ENCODE measurements at places on chromosomes 1 and 21. TPM values are rescaled to one million over a fixed set of nuclear protein-coding genes. Genes with fewer than 3 reads are reported as not detected.

DNA sequence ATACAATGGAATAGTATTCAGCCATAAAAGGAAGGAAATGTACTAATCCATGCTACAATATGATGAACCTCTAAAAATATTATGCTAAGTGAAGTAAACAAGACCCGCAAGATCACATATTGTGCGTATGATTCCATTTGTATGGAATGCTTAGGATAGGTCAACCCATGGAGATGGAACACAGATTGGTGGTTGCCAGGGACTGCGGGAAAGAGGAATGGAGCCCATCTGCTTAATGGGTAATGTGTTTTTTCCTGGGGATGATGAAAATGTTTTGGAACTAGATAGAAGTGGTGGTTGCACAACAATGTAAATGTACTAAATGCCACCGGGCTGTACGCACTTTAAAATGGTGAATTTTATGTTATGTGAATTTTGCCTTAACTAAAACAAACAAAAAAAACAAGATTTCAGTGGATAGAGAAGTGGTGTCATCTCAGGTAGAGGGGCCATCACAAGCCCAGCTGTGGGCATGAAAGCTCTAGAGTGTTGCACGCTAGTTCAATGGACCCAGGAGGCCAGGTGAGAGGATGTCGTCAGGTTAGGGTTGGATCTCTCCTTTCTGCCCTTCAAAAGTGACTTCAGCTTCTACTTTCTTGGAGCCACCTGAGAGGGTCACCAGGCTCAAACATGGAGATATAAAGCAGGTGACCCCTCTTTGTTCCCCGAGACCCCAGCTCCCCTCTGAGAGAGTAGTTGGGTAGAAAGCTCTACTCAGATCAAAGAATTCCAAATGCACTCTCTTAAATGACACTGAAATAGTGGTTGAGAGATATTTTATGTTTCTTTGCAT is 2.5 kb downstream of the C1orf115 start:
- no peak for DNase-seq

DNA sequence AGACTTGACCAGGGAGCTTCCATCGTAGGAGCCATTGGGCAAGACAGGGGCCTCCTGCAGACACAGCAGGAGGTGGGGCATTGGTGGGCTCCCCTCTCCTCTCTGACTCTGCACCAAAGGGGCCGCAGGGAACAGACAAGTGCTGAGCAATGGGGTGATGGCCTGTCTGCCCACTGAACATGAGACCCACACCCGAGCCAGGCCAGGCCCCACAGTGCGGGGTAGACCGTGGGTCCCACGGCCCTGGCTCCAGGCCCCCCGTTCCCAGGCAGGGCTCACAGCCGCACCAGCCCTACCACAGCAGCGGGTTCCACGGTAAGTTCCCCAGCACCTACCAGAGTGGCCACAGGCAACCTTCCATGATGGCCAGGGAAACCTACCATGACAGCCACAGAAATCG is 45.9 kb downstream of the CHD5 start:
- no peak for DNase-seq

DNA sequence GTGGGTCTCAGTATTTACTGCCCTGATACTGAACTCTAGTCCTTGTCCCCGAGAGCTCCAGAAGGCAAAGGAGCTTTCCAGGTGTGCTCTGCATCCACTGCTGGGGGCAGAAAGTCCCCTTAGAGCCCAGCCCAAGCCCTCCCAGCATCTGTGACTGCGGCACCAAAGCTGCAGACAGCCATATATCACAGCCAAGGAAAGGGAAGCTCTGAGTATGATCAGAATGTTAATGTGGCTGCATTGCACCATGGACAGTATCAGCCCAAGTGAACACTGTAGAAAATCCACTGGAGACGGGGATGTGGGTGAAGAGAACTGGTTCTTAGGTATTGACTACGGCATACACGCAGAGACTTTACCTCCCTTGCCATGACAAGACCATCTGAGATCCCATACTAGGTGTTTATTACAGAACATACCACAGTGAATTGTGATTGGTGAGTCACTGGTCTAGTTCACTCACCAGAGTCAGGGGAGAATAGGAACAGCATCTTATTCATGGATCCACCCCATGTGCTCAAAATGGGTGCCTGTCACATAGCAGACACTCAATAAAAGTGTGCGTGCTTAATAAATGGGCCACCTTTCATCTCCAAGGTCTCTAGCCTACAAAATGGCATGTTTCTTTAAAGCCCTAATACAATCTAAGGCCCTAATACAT is 170.3 kb downstream of the HHIPL2 start:
- no peak for DNase-seq

- no peak for DNase-seq
Observed at GRCh38 chr1:157145076-157145475, 6.9 kb upstream of the ETV3 start.

GRCh38 chr1:221284028-221284427 is 404.8 kb downstream of the HLX start:
- DNase-seq, result no peak

DNA sequence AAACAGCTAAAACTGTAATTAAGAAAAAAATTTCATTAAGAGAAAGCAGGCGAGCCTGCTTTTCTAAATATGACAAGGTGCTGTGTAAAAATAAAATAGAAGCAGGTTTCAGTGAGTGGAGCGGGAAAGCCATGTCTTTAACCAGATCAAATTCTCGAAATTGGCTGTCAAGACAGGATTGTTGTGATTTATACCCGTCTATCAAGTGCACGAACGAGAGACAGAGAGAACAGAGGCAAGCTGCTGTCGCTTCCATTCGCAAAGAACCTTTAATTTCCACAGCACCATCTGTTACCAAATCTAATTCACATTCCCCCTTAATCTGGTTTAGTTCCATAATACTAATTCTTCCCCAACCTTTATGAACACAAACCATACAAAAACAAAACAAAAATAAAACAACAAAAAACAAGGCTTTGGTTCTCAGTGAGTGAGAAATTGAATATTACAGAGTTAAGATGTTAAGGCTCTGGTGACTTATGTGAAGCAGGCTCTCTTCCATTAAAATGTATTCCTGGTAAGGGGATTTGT is 35.0 kb downstream of the ESRRG start:
- DNase-seq, result no peak

- DNase-seq, result no peak
Observed at GRCh38 chr1:67368046-67368514, 60.4 kb downstream of the IL12RB2 start.

DNA sequence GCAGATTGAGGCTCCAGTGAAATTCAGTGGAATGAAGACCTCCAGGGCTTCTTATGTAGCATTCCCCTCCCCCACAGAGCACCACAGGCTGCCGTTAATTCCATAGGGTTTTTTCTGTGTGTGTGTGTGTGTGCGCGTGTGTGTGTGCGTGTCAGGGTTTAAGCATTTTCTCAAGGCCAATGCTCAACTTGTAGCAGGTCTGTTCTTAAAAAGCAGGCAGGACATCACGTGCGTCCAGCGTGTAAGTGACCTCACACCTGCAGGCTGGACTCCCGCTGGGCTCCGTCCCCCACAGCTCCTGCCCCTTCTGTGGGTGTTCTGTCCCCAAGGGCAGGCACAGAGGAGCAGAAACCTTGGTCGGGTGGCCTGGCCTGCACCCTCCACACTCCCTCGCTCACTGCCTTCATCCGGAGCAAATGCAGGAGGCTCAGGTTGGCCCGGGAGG is 5.3 kb downstream of the PRDM16 start:
- DNase-seq, result no peak

- DNase-seq, result no peak
Observed at GRCh38 chr1:9397997-9398526, 105.4 kb downstream of the SPSB1 start.

- no peak for DNase-seq
Observed at GRCh38 chr1:21924503-21925005, 12.6 kb downstream of the HSPG2 start.

DNA sequence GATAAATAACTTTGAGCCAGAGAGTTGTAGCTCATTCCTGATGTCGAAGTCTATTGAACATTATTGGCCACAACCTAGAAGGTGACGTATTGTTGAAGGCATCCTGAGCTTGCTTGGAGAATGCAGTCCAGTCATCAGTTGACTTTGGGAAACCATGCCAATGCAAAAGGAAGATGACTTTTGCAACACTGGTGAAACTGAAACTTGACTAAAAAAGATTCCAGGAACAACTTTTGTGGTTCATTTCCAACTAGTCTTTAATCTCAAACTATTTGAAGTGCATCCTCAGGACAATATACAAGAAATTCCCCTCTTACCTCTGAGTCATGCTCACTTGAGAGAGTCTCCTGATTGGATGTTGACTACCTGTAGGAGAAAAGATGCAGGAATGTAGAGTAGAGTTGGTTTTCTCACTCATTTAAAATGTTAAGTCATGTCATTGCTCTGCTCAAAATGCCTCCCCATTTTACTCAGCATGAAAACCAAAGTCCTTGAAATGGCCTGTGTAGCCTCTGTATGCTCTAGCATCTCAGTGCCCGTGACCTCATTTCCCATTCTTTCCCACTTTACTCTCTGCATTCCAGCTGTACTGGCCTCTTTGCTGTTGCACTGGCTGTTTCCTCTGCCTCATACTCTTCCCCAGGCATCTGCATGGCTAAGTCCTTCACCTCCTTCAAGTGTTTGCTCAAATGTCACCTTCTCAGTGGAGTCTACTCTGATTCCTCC is 24.4 kb upstream of the LEPR start:
- DNase-seq, result no peak

DNA sequence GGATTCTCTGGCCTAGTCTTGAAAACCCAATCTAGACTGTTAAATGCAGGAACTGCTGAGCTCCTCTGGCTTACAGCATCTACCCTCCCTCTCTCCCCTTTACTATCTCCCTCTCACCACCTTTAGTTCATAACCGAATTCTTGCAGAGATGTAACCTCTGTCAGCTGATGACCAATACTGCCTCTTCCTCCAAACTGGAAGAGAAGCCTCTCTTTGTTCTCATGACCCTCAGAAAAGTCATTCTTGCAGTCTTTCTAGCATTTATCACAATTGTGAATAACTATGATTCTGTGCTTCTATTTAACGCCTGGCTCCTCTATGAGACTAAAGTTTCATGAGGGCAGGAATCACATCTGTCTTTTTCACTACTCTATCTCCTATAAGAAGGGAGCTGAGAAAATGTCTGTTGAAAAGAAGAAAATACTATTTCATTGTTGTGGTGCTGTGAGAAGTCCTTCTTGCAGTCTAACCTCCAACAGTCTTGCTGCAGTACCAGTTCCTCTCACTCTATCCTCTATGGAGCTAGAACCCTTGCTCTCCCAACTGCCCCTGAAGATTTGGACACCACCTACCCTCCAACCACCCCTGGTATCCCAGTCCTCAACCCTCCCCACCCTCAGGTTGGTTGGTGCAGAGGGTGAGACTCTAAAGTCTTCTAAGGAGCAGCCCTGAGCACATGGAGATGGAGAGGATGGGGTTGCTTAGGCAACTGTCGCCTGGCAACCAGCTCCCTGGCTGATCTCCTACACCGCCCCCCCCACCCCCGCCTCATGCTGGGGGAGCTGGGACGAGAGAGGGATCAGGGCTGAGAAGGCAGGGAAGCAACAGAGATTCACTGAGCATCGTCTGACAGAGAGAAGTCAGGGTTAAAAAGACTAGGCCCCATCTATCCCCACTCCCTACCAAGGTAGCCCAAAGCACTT is 13.9 kb downstream of the MEF2D start:
- DNase-seq, result no peak

- no peak for DNase-seq
Observed at GRCh38 chr1:99441299-99442095, 177.2 kb downstream of the PLPPR4 start.

- no peak for DNase-seq
Observed at GRCh38 chr1:40309374-40310128, 7.5 kb downstream of the COL9A2 start.

DNA sequence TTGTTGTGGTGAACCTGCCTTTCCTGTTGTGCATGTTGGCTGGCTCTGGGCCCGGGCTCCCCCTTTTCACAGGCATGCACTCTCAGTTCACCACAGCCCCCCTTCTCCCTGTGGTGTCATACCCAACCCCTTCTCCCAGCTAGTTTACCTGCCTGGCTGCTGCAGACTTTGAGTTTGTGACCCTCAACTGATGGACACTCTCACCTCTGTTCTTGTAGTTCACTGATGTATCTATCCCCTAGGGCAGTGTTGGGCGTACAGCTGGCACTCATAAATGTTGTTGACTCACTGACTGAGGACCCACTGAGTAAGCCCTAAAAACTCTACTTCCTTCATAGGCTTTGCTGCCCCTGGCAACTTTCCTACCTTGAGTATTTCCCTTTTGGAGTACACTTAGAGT is 54.9 kb downstream of the WDR64 start:
- no peak for DNase-seq

Gene LCE2C
- not detected for total RNA-seq

Gene CDC20
- total RNA-seq, result 201 TPM

Gene CHRNB2
- 0.16 TPM for total RNA-seq

Gene IFI44L
- 0.74 TPM for total RNA-seq

Gene FAM151A
- 2.8 TPM for total RNA-seq

Measured in colonic mucosa (tissue), 4 donors.